ENCODE measurements at places on chromosomes 4 and X. TPM values are rescaled to one million over a fixed set of nuclear protein-coding genes. Genes with fewer than 3 reads are reported as not detected.
A peak's percentile ranks its signal among the peaks of the same experiment; 100 is the strongest.

- no peak for DNase-seq
Observed at GRCh38 chrX:31670245-31670644, 598.4 kb upstream of the FTHL17 start.

- no peak for DNase-seq
Observed at GRCh38 chr4:1879485-1879884, 8.3 kb downstream of the NSD2 start.

- no peak for DNase-seq
Observed at GRCh38 chrX:69117876-69118526, 47.3 kb downstream of the PJA1 start.

DNA sequence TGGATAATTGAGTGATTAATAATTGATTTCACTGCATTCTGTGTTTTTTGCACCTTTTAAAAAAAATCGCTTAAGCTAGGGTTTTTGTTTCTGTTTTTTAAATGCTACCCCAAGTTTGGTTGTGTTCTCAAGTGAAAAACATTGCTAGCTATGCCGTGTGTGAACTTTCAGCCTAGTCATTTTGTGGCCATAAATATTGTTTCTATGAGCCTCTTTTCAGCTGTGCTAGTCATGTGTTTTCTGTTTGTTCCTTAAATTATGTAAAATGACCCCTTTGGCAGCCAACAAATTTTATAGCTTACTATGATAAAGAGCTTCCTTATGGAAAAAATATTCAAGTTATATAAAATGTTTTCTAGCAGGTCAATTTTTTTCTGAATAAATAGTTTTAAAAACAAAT lies 59.1 kb downstream of the GALNT7 start:
- no peak for DNase-seq

GRCh38 chrX:119991005-119991787 lies 47.6 kb upstream of the NKAP start:
- no peak for DNase-seq

- DNase-seq, result no peak
Observed at GRCh38 chrX:72351606-72352334, 46.1 kb upstream of the CITED1 start.

DNA sequence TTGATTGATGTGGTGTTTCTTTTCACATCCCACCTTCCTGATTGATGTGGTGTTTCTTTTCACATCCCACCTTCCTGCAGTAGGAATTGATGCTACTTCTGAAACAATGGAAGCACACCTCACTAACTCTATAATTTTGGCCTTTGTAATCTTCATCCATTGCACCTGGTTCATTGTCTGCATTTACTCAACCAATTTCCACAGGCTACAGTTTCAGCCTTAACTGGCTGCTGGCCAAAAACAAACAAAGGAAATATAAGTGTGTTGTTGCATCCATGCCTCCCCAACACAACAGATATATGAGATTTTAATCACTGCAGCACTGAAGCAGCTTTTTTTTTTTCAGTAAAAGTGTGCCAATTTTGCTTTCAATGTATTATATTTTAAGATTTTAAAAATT lies 867.6 kb upstream of the PCDH7 start:
- no peak for DNase-seq

DNA sequence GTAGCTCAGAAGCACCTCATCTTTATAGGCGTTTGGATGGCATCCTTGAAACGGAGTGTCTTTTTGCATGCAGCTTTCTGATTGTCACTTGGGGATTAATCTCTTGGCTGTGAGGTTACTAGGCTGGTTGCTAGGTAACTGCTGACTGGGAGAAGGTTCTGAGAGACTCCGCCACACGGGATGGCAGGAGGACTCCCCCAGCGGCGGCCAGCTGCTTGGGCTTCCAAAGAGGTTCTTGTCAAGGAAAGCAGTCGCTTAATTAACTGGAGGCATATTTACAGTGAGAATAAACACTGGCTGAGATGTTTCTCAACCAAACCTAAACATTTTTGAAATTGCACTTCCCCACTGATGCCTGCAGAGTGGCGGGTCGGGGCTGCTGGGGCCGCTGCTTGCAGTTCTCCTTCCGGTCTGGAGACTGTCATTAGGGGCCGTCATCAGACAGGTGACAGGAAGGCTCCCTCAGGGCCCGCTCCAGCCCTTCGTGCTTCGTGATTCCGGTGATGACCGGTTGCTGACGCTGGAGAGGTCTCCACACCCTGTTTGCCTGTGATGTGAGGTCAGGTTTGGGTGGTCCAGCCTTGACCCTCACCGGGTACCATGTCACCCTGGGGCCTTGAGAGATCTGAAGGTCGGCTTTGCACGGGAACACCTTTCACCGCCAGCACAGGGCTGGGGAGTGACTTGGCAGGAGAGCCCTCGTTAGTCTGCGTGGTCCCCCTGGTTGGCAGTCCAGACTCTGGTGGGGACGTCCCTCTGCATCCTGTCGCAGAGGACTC lies 9.1 kb downstream of the NSG1 start:
- DNase-seq, result peak; percentile 22

GRCh38 chr4:54728368-54728767 lies 70.6 kb downstream of the KIT start:
- no peak for DNase-seq

DNA sequence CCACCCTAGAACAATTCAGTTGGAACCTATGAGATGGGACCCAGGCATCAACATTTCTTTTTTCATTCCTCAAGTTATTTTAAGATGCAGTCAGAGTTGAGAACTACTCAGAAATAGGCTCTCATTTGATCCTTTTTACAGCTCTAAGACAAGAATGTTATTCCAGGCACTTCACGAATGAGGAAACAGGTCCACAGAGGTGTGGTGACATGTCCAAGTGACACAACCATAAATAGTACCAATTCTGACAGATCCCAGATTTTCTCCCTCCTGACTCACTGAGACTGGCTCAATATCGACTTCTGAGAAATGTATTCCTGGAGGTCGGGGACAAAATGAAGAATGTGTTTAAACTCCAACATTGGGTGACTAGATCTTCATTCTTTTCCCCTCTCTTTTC lies 11.1 kb downstream of the TCEANC start:
- DNase-seq, result no peak

- DNase-seq, result no peak
Observed at GRCh38 chrX:2342874-2343273, 157.9 kb downstream of the DHRSX start.

The DNAJB14 gene
- 60.3 TPM for total RNA-seq

GRCh38 chr4:11914406-11914805 lies 485.7 kb upstream of the HS3ST1 start:
- DNase-seq, result peak; percentile 10

DNA sequence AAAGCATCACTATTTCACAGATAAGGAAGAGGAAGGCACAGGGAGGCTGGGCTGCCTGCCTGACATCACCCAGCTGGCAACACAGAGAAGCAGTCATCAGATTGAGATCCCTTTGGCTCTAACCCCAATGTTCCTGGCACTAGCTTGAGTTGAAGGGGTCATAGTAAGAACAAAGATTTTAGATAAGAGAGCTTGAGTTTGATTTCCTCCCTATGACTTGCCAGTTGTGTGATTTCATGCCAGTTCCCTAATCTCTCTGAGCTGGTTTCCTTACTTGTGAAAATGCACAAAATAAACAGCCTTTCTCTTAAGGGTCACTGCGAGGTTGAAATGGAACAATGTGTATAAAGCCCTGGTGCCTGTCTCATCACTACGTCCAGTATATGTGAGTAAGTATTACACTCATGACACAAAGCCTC lies 475.4 kb upstream of the HS3ST1 start:
- DNase-seq, result no peak

DNA sequence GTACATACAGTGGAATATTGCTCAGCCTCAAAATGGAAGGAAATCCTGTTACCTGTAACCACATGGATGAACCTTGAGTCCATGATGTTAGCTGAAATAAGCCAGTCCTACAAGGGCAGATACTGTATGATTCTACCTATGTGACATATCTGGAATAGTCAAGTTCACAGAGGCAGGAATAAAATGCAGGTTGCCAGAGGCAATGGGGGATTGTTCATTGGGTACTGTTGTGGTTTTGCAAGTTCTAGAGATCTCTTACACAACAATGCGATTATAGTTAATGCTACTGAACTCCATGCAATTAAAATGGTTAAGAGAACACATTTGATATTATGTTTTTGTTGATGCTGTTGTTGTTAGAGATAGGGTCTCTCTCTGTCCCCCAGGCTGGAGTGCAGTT lies 74.6 kb downstream of the SHROOM2 start:
- DNase-seq, result no peak

The STOX2 gene
- 12.4 TPM for total RNA-seq

The RPS6KA6 gene
- 2.8 TPM for total RNA-seq

The NKX3-2 gene
- not detected for total RNA-seq

All from left lung (tissue), 14 donors.